ENCODE measurements at places on chromosomes 2 and 18.

GRCh38 chr2:227186751-227187150 is 22.3 kb downstream of the COL4A3 start:
- DNase-seq, result no peak

DNA sequence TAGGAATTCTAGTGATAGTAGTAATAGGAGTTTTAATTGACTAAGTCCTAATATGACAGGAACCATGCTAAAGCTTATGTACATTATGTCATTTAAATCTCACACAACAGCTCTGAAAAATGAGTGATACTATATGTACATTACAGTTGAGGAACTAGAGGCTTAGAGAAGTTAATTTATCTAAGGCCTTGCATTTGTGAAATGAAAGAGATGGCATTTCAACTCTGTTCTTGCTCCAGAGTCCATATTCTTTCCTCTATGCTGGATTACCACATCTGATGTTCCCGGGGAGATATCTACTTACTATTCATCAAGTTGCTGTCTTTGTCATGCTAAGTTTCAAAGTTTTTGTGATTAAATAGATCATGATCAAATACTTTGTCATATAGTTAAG is 5.7 kb downstream of the AGPS start:
- DNase-seq, result no peak

GRCh38 chr2:96870626-96871255 is 861 bp upstream of the SEMA4C start:
- DNase-seq, result peak; percentile 59

DNA sequence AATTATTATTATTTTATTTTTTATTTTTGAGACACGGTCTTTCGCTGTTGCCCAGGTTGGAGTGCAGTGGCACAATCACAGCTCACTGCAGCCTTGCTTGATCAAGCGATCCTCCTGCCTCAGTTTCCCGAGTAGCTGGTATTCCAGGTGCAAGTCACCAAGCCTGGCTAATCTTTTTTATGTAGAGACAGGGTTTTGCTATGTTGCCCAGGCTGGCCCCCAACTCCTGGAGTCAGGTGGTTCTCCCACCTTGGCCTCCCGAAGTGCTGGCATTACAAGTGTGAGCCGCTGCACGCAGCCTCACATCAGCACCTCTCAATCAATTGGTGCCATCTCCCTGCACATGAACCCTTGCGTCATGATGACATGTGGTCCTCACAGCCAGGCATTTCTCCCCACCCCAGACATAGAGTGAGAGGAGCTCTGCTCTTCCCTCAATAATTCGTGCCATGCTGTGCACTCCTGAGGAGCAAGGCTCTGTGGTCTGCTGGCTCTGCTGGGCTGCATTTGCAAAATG is 5.9 kb downstream of the INPP5D start:
- no peak for DNase-seq

GRCh38 chr18:13453714-13454113 is 235.2 kb downstream of the LDLRAD4 start:
- no peak for DNase-seq

DNA sequence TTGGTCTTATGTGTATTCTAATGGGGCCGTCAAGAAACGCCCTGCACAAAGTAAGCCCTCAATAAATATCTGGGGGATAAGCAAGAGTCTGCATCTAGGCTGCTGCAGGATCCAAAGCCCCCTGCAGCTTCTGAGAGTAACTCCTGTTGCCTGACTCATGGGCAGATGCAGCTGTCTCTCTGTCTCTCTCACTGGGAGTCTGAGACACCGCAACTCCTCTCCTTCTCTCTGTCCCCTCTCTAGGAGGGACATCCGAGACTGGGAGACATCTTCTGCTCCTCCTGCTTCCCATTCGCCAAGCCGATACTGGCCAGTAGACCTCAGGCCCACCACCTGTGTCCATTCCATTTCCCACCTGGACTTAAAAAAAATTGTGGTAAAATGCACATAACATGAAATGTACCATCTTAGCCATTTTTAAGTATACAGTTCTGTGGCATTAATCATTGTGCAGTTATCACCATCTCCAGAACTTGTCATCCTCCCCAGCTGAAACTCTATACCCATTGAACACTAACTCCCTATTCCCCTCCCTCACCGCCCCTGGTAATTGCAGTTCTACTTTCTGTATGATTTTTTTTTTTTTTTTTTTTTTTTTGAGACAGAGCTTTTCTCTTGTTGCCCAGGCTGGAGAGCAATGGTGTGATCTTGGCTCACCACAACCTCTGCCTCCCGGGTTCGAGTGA is 20.1 kb downstream of the DYSF start:
- no peak for DNase-seq

DNA sequence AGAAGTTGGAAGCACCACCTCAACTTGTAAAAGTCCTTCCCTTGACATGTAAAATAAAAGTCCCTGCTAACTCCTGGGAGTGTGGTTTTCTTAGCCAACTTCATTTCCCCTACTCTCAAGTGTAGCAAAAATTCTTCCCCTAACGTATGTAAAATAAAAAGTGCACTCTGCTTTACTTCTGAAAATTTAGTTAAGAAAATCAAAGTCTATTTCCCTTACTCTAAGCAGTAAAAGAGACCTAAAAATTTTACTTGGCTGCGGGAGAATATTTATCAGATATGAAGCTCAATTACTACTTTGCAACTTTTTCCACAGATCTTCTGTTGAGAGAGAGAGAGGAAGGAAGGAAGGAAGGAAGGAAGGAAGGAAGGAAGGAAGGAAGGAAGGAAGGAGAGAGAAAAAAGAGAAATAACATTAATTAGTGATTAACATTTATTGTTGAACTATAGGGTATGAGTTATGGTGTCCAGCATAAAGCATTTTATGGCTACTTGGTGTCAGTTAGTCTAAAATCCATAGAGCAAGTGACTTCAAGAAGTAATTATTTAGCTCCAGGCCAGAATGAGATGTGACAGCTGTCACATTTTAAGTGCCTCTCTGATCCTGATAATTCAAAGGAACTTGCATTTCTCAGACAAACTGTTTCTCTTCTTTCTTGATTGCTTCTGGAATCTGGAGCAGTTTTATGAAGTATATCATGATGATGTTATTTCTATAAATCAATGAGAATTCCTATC is 210.3 kb downstream of the TMX3 start:
- DNase-seq, result no peak

- DNase-seq, result no peak
Measured at GRCh38 chr2:206851521-206851920, 86.1 kb downstream of the FASTKD2 start.

GRCh38 chr18:36298126-36298741 is 721 bp downstream of the FHOD3 start:
- DNase-seq, result peak; percentile 6

DNA sequence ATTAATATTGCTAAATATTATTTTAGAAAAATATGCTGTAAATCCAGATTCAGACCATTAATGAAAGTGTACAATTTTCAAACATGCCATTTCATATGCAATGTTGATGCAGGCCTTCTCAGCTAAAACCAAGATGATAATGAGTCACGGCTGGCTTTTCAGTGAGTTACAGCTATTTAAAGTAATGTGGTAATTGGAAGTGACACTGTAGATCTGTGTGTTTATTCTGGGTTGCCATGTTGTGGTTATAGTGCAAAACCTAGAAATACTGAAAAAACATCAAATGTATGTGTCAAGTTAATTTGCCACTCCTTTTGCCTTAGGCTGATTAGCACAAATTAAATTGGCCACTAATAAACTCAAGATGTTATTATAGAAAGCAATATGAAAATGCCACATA is 506.6 kb downstream of the ERBB4 start:
- no peak for DNase-seq

DNA sequence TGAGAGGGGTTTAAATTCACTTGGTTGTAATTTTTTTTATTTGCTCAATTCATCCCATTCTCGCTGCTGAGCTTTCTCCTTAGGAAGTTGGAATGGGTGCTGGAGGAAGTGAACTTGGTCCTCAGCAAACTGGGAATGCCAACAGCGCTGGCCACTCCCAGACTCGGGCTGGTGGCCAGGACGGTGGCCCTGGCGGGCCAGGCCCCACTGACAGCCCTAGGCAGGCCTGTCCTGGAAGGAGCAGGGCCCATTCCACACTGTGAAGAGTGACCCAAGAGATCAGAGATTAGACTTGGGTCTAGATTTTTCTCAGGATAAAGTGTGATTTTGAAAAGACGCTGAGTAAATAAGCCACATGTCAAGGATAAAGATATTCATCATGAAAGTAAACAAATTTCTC is 132.7 kb downstream of the HDAC4 start:
- no peak for DNase-seq

- DNase-seq, result no peak
Measured at GRCh38 chr2:218806346-218806978, 24.5 kb downstream of the CYP27A1 start.

DNA sequence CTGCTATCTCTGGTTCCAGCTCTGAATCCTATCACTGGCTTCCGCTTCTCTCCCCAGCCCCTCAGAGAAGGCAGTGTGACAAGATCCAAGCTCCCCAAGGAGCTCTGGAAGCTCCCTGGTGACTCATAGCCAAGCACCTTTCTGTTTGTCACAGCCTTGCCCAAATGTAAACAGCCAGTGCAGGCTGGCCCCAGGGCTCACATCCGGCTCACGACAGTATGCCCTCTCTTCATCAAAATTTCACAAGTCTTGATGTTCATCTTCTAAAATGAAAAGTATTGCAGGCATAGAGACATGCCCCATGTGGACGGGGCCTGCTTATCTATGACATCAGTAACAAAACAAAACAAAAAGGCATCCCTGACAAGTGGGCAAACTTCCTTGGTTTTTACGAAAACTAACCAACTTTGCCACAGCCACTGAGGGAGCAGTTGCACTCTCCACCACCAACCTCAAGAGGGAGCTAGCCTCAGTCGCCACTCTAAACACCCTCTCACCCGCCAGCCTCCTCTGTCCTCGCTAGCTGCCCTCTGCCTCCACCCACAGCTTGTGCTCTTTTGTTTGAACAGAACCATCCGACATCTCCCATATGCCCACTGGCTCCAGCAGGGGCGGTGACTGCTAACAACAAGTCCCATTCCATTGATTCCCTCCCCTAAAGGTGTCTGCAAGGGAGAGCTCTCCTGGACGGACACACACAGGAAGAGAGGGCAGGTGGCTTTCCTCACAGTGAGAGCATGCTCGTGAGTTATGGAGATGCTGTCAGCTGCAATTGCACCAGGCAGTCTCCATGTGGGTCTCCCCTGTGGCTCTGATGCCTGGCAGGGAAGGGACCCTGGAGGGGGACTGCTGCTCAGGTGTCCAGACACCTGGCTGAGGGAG is 71.0 kb upstream of the DAPL1 start:
- no peak for DNase-seq

DNA sequence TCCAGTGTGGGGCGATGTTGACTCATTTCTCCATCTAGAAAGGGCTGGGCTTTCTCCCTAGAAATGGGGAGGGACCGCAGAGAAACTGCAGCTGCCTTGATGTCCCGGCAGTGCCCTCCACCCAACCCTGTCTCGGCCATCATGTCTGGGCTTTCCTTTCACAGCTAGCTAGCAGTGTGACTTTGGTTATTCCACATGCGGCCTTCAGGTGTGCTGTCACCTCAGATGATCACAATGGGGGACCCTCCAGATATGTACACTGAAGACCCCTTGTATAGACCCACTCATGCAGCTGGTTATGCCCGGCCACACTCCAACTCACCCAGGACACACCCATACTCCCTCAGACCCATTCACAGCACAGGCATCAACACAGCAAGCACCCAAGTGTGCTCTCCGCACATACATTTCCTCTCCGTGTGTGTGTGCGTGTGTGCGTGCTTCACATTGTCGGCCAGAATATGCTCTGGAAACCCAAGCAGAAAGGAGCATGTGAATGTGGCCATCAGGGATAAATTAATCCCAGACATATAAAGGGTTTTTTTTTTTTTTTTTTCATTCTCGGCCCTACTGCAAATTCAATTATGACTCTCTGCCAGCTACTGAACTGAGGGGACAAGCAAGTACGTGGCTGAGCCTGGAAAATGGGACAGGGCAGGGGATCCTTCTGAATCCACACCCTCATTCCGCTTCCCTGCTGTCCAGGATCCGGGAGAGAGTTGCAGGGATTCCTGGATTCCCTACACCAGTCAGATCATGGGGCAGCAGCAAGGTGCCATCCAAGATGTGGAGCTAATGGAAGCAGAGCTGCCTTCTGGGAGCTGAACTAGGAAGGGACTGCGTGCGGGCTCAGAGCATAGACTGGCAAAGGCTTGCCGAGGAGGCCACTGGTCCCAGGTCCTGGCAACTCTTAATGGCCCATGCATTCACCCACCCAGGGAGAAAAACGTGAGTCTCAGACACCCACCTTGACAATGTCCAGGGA is 240.2 kb downstream of the DYSF start:
- DNase-seq, result no peak

DNA sequence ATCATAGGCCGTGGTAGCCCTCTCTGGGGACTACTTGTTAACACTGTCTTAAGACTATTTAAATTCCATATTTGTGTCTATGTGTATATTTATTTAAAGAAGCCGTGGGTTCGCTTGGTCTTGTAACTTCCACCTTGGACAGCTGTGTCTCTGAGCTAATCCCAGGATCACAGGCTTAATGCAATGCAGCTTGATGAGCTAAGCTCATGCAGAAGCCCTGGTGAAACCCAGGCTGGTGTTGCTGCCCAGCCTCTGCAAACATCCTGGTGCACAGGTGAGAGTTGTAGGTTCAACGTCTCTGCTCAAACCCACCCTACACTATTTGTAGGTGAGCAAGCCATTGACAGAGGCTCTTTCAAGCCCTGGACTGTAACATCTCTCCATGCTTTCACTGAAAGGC is 211.8 kb downstream of the FAM210A start:
- no peak for DNase-seq

GRCh38 chr18:48835119-48835518 is 115.6 kb downstream of the SMAD7 start:
- DNase-seq, result peak; percentile 42

GRCh38 chr18:73101977-73102376 is 234.2 kb upstream of the NETO1 start:
- DNase-seq, result no peak

DNA sequence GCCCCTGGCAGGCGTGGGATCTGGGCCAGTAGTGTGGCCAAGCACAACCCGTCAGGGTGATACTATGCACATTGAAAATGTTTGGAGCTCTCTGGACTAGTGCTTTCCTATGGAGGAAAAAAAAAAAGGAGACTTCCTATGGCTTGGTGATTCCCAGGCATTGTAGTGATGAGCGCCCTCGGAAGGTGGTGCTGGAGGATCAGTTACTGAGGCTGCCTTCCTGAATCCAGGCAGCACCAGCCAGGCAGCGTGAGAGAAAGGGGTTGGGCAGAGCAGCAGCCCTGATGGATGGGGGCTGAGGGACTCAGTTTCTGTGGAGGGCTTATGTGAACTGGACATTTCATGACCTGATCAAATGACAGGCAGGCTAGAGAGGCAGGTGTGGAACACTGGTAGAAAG is 70.9 kb downstream of the CHRNA1 start:
- DNase-seq, result no peak

- no peak for DNase-seq
Measured at GRCh38 chr18:10047237-10047636, 133.4 kb downstream of the VAPA start.

DNA sequence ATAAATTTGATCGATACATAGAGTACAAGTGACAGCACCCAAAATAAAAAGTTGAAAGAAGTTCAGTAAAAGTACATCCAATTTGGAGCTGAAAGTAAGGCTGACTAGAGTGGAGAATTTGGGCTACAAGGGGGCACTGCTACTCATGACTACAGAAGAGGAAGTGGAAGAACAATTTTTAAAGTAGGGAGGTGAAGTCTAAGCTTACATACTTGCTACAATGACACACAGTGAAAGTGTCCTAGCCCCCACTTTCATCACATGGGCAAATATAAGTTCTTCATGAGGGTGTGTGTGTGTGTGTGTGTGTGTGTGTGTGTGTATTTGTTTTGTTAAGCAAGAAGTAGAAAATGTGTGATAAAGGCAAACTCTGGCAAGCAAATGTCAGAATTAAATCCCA is 45.7 kb downstream of the MAP3K2 start:
- no peak for DNase-seq
